Body of pancreas (tissue), 4 donors: ENCODE measurements at places on chromosomes 16 and 17. TPM values are rescaled to one million over a fixed set of nuclear protein-coding genes. Genes with fewer than 3 reads are reported as not detected.

The HOXB3 gene
- total RNA-seq, result 2.9 TPM

The FNDC8 gene
- total RNA-seq, result not detected

The USP43 gene
- 4.2 TPM for total RNA-seq

The TMEM114 gene
- total RNA-seq, result not detected

The VAT1L gene
- 0.33 TPM for total RNA-seq

The DNAH17 gene
- not detected for total RNA-seq

The CD300C gene
- total RNA-seq, result not detected

The SDR42E2 gene
- 0.66 TPM for total RNA-seq

DNA sequence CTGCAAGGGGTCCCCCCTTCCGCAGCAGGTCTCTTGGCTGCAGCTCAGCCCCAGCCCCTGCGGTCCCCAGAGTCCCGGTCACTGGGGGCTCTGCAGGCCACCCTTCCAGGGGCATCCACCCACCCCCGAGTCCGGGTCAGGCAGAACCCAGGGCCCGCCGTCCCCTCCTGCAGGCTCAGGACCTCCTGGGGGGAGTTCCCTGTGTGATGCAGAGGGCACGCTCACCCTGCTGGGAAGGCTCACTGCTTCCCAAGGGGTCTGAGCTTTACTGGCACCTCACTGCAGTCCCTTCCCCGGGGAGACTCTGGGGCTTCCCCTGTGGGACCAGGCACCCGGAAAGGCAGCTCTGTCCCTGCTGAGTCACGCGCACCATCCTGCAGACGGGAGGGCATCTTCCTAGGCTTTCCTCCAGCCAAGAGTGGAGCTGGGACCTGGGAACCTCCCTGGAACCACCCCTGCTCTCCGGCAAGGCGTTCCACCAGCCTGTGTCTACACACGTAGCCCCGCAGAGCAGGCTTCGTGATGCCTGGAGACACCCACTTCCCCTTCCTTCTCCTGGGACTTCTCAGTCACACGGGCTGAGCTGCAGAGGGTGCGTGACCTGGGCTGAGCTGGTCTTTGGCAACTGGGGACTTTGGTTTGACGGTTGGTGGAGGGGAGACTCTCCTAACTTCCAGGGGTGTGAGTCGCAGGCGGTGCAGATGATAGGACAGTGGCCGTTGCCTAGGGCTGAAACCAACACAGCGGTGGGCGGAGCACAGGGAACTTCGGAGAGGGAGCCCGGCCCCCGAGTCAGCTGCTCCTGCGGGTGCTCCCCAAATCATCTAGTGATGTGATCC, 23.4 kb downstream of the SLC25A10 start:
- H3K27ac ChIP-seq, result no peak overlapping the region
- H3K36me3 ChIP-seq, result no peaks in the 10 kb centered on the region
- DNase-seq, result peak; percentile 41
- H3K4me3 ChIP-seq, result no peak overlapping the region

DNA sequence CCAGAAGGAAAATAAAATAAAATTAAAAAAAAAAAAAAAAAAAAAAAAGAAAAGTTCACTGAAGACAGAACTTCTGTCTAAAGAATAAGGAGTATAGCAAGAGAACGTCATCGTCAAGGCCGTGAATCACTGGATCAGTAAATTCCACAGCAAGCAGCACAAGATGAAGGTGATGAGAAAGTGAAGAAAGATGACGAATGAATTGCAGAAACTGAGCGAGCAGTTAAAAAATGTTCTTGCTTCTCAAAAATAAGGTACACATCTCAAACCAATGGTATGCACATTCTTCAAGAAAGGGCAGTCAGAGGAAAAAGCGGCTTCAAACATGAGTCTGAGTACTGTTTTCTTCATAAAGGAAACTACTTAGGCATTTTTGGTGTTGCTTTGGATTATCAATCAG, 104.7 kb downstream of the SMG6 start:
- no peak overlapping the region for H3K27ac ChIP-seq
- H3K27me3 ChIP-seq, result no peaks in the 10 kb centered on the region
- H3K4me1 ChIP-seq, result peaks cover 22% of the 10 kb centered on the region
- DNase-seq, result no peak

- DNase-seq, result peak; percentile 20
- no peaks in the 10 kb centered on the region for H3K36me3 ChIP-seq
- no peaks in the 10 kb centered on the region for H3K27me3 ChIP-seq
- H3K4me1 ChIP-seq, result peaks cover 54% of the 10 kb centered on the region
- peak overlapping the region; percentile 99 for H3K27ac ChIP-seq
- peak overlapping the region; percentile 46 for H3K4me3 ChIP-seq
These were observed 986 bp downstream of the HAPSTR1 start for GRCh38 chr16:9092282-9092977.

- H3K27ac ChIP-seq, result no peak overlapping the region
- H3K36me3 ChIP-seq, result no peaks in the 10 kb centered on the region
- no peak overlapping the region for H3K4me3 ChIP-seq
- H3K27me3 ChIP-seq, result no peaks in the 10 kb centered on the region
These were observed 85.9 kb upstream of the PLCG2 start for GRCh38 chr16:81693041-81693743.

GRCh38 chr17:4696437-4696805, 7.5 kb downstream of the PELP1 start:
- H3K27ac ChIP-seq, result no peak overlapping the region
- DNase-seq, result no peak
- no peaks in the 10 kb centered on the region for H3K27me3 ChIP-seq
- no peaks in the 10 kb centered on the region for H3K36me3 ChIP-seq

DNA sequence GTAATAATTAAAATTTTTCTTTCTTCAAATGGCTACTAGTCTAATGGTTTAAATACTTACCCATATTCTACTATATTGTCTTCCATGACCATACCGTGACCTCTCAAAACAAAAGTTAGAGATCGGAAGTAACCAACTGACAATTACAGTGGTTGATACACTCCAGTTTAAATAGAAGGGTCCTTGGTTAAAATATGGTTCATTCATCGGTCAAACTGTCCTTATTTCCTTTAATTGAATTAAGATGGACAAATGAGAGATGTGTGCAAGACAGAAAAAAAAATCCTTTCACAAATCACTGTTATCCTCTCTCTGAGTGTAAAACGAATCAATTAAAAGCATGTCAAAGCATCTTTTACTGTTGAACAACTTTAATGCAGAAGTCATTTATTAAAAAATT, 214.3 kb upstream of the TBX2 start:
- H3K4me3 ChIP-seq, result no peak overlapping the region
- peaks cover 6% of the 10 kb centered on the region for H3K4me1 ChIP-seq
- no peak overlapping the region for H3K27ac ChIP-seq
- no peaks in the 10 kb centered on the region for H3K27me3 ChIP-seq

DNA sequence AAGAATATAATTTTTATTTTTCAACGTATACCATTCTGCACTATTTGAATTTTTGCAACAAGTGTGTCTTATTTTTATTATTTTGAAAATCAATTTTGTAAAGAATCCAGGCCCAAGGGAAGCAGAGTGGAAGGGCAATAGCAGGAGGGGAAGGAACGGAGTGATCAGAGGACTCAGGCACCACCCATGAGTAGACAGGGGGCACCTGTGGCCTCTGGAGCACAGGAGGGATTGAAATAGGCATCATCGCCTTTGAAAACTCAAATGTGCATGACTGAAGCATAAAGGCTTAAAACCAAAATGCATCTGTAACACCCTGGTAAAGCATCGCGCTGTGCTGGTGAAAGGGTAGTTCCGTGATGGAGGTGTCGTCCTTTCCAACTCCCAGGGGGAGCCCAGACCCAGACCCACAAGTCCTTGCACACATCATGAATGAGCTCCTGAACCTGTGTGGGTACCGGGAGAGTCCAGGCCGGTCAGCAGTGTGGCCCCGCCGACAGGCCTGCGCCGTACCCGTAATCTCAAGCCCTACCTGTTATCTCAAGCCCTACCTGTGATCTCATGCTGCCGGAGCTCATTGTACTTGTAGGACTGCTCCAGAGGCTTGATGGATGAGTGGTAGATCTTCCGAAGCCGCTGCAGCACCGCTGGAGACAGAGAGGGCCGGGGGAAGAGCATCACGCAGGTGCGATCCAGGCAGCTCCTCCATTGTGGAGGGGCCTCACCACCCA, 39.1 kb downstream of the SRL start:
- H3K36me3 ChIP-seq, result no peaks in the 10 kb centered on the region
- peaks cover 7% of the 10 kb centered on the region for H3K4me1 ChIP-seq
- H3K27ac ChIP-seq, result no peak overlapping the region
- H3K27me3 ChIP-seq, result no peaks in the 10 kb centered on the region

DNA sequence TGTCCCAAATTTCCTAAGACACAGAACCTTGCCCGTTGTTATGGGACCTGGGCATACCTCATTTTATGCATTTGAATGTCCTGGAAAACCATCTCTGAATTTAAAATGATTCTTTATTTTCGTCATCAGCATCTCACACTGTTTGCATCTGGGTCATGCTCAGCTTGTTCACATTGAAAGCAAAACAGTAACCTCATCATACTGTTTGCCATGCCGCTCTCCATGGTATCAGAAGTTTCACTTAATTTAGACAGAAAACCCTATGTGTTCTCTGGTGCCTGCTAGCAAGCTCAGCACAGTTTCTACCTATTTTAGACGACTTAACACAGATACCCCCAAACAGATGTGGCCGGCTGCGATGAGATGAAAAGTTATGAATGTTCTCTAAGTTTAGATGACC, 292.1 kb downstream of the SNX29 start:
- no peaks in the 10 kb centered on the region for H3K27me3 ChIP-seq
- no peak overlapping the region for H3K4me3 ChIP-seq
- H3K27ac ChIP-seq, result no peak overlapping the region
- H3K36me3 ChIP-seq, result no peaks in the 10 kb centered on the region
- no peaks in the 10 kb centered on the region for H3K4me1 ChIP-seq

DNA sequence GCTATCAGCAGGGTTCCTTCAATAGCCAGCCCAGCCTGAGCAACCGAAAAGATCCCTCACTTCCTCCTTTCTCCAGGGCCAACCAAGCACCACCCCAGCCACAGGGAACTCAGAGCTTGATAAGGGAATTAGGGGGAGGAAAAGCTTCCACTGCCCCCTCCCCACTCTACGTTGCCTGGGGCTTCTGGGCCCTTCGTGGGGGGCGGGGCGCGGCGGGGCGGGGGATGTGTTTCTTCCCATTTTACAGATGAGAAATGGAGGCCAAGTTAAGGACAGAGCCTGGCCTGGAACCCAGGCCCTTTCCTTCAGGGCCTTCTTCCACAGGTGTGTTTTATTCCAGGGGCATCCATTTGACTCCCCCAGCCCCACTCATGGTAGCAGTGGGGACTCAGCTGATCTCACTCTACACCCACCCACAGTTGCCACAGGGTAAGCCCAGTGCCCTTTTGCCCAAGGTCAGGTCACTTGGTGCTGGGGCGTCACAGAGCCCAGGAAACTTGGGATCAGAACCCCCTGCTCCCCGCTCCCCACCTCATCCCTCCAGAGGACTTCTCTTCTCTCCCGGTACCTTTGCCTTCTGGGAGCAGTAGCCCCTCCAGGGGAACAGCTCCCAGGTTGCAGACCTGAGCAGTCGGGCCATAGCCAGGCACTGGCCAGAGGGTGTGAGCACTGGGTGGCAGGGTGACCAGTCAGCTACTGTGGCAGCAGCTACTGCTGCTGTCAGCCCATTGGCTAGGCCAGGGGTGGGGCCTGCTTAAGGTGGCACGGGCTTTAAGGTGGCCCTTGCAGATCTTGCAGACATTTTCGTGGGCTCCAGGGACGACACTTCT, at the start of gene LDHD:
TSS of gene LDHD (minus strand) at position 700 of the 830 bp plus-strand sequence. CDS start at position 640, 60 bp downstream.
- peak within 1 kb of the TSS; percentile 28 for H3K4me3 ChIP-seq
- no peaks in the 10 kb centered on the region for H3K27me3 ChIP-seq
- peak within 1 kb of the TSS; percentile 87 for H3K27ac ChIP-seq
- H3K36me3 ChIP-seq, result no peaks in the 10 kb centered on the region
- peaks cover 24% of the 10 kb centered on the region for H3K4me1 ChIP-seq
- peak; percentile 91 for DNase-seq

DNA sequence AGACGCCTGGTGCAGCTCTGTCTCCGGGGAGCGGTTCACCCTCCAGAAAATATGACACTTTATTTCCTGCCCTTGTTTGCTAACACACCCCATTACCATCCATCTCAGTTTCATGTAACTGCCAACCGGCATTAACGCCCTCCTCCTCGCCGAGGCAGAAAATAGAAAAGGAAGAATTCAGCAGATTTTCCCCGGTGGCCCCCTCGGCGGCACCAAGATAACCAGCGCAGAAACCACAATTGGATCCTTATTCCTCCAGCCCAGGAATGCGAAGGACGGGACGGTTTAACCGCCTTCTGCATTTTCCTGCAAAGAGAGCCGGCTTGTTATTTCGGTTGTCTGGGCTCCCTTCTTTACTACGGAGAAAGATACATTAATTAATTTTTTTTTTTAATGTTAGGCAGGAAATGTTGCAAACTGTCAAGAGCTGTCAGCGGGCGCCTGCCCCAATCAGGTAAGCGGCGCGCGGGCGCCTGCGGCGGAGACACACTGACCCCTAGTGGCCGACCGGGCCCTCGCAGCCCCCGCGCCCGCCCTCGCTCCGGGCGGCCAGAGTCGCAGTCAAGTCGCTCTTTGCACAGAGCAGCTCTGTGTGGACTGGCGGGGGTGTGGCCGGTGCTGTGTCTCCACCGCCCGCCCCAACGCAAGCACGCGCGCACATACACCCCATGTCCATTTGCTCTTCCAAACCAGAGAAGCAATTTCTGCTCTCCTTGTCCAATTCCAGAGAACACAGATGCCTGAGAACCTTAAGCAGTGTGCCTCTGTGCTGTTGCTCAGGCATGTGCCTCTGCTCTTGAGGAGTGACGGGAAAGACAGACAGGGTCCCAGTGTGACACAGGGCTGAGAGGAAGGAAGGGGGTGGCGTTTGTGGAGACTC, 53.6 kb downstream of the C17orf67 start:
- peak; percentile 69 for DNase-seq
- H3K27me3 ChIP-seq, result no peaks in the 10 kb centered on the region
- H3K4me1 ChIP-seq, result peaks cover 10% of the 10 kb centered on the region
- no peak overlapping the region for H3K27ac ChIP-seq
- peak overlapping the region; percentile 2 for H3K4me3 ChIP-seq
- H3K36me3 ChIP-seq, result no peaks in the 10 kb centered on the region

DNA sequence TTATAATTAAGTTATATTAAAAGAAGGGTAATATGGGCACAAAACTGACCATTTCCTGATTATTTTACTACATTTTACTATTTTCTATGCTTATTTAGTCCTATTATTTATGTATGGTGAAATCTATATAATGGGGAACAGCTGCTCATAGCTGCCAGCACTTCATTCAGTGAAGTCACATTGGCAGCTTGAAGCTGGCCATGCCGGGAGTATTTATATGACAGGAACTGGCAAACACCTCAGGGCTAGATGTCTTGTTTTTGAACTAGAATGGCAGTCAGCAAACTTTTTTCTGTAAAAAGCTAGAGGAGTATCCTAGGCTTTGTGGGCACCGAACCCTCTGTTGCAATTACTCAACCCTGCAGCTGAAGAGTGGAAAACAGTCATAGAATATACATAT, 104.1 kb downstream of the CDH13 start:
- H3K4me3 ChIP-seq, result no peak overlapping the region
- H3K27ac ChIP-seq, result no peak overlapping the region
- no peaks in the 10 kb centered on the region for H3K36me3 ChIP-seq

GRCh38 chr16:80792031-80792430, 12.4 kb downstream of the CDYL2 start:
- no peaks in the 10 kb centered on the region for H3K27me3 ChIP-seq
- no peak overlapping the region for H3K27ac ChIP-seq
- H3K4me1 ChIP-seq, result no peaks in the 10 kb centered on the region
- H3K4me3 ChIP-seq, result no peak overlapping the region
- no peaks in the 10 kb centered on the region for H3K36me3 ChIP-seq

- no peaks in the 10 kb centered on the region for H3K27me3 ChIP-seq
- peak; percentile 1 for DNase-seq
These were observed 38.2 kb upstream of the ZC3H18 start for GRCh38 chr16:88531931-88532433.
